ENCODE measurements at places on chromosomes 1 and 21.

GRCh38 chr1:201332021-201332420 lies 45.5 kb downstream of the TNNT2 start:
- no peak for DNase-seq

GRCh38 chr1:2948751-2949680 lies 72.3 kb upstream of the ACTRT2 start:
- no peak for DNase-seq

- no peak for DNase-seq
Observed at GRCh38 chr1:59229138-59229537, 67.8 kb upstream of the FGGY start.

GRCh38 chr1:83512373-83513193 lies 486.3 kb downstream of the TTLL7 start:
- no peak for DNase-seq

- DNase-seq: no peak
Observed at GRCh38 chr21:17610911-17611310, 1.8 kb downstream of the BTG3 start.

DNA sequence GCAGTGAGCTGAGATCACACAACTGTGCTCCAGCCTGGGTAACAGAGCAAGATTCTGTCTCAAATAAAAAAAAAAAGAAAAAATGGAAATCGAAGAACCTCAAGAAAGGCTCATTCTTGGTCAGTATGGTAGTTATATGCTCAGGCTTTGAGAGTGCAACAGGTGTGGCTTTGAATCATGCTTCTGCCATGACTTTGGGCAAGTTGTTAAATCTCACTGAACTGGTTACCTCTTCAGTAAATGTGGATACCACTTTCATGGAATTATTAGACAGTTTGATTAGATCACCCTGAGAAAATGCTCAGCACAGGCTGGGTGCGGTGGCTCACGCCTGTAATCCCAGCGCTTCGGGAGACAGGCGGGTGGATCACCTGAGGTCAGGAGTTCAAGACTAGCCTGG lies 12.8 kb downstream of the TRNAU1AP start:
- no peak for DNase-seq

Data from cortex of kidney (tissue), 1 donor.